Central memory CD8-positive, alpha-beta T cell (primary cell): ENCODE measurements at places on chromosomes 7 and 10.

GRCh38 chr7:47472444-47473157 is 109.3 kb downstream of the TNS3 start:
- H3K4me1 ChIP-seq = no peaks in the 10 kb centered on the region
- H3K4me3 ChIP-seq = no peak overlapping the region
- H3K36me3 ChIP-seq = no peaks in the 10 kb centered on the region
- no peaks in the 10 kb centered on the region for H3K27me3 ChIP-seq
- no peak for DNase-seq
- no peak overlapping the region for H3K27ac ChIP-seq

DNA sequence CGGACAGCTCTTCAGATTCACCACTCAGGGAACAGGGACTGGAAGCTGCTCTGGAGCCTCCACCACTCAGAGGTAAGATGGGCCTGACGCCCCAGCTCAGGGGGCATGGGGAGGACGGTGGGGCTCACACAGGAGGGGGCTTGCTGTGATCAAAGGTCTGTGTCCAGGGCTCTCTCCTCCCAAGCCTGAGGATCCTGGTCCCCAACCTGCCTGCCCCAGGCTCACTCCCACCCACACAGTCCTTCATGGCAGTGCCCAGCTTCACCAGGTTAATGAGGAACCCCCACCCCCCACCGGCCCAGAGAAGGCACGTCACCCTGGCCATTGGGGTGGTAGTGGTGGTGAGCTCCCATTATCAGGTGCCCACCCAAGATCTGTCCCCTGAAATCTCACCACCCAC is 926.7 kb upstream of the ZNF722 start:
- no peaks in the 10 kb centered on the region for H3K4me1 ChIP-seq
- no peak for DNase-seq
- no peak overlapping the region for H3K27ac ChIP-seq

- no peak overlapping the region for H3K4me3 ChIP-seq
- peaks cover 5% of the 10 kb centered on the region for H3K4me1 ChIP-seq
- DNase-seq = peak; percentile 39
- H3K36me3 ChIP-seq = peaks cover 24% of the 10 kb centered on the region
- no peak overlapping the region for H3K27ac ChIP-seq
These were observed 31.1 kb downstream of the PCGF5 start for GRCh38 chr10:91251430-91252056.

DNA sequence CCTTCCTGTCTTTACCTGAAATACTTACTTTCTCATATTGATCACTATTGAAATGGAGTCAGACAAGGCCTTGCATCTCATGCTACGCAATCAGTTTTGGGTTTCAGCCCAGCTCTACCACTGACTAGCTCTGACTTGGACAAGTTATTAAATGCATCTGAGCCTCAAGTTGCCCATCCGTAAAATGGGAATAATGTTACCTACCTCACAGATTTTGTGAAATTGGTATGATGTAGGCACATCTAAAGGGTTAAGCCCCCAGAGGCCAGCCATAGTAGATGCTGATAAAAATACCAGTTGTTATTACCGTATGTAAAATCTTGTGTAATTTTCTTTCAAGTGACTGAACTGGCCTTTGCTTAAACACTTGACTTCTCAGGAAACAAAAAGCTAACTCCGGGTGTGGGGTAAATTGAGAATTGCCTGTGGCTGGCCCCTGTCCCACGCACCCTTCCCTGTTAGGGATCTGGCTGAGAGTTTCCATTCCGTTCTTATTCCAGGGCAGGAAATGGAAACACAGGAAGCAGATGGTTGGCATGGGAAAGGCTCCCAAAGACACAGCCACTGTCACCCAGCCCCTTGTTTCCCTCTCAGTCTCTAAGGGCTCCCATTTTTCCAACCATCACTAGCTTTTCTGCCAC is 7.5 kb downstream of the DUSP5 start:
- peaks cover 12% of the 10 kb centered on the region for H3K36me3 ChIP-seq
- H3K27ac ChIP-seq = peak overlapping the region; percentile 88
- H3K4me3 ChIP-seq = peak overlapping the region; percentile 71
- peaks cover 63% of the 10 kb centered on the region for H3K4me1 ChIP-seq
- no peaks in the 10 kb centered on the region for H3K27me3 ChIP-seq
- DNase-seq = no peak
